ENCODE measurements at places on chromosomes 12 and 14. TPM values are rescaled to one million over a fixed set of nuclear protein-coding genes. Genes with fewer than 3 reads are reported as not detected.

Gene OXA1L
- total RNA-seq: 20.7 TPM

Gene RNU6-7
- total RNA-seq: not detected

Gene B4GALNT1
- 1.4 TPM for total RNA-seq

Gene PIWIL1
- total RNA-seq: 1.4 TPM

Gene NRL
- 0.24 TPM for total RNA-seq

Gene RNF212B
- total RNA-seq: not detected

Gene PTPRQ
- total RNA-seq: 85.7 TPM

Gene NKX2-8
- total RNA-seq: not detected

Gene EML5
- 2.6 TPM for total RNA-seq

Gene SIX6
- total RNA-seq: 1.2 TPM

Gene MIPOL1
- total RNA-seq: 65.0 TPM

Gene YEATS4
- total RNA-seq: 3.6 TPM

Gene LYZ
- 16.4 TPM for total RNA-seq

Gene OASL
- total RNA-seq: 1.2 TPM

Gene PDZRN4
- total RNA-seq: 22.4 TPM

Gene OR11H7
- total RNA-seq: not detected

Gene NGB
- not detected for total RNA-seq

Gene SLC17A8
- total RNA-seq: 1.7 TPM

Gene HNF1A
- 2.2 TPM for total RNA-seq

Gene IFI27L2
- 68.9 TPM for total RNA-seq

Gene DPPA3
- total RNA-seq: not detected

Gene CMKLR1
- total RNA-seq: 79.0 TPM

Gene OR11H12
- not detected for total RNA-seq

Gene IL22
- total RNA-seq: 16.4 TPM

Gene KTN1
- 103 TPM for total RNA-seq

Gene C12orf42
- total RNA-seq: 0.48 TPM

Gene AMN
- total RNA-seq: not detected

Gene AMDHD1
- total RNA-seq: not detected

Gene NUDT14
- total RNA-seq: 15.9 TPM

Gene KIF26A
- total RNA-seq: 11.8 TPM

Gene PLEKHA5
- 48.2 TPM for total RNA-seq

Gene IL23A
- 6.0 TPM for total RNA-seq

Gene KRT79
- total RNA-seq: not detected

Gene GPR65
- total RNA-seq: 2.4 TPM

Gene TPCN1
- total RNA-seq: 9.1 TPM

Gene IFNG-AS1
- 3.9 TPM for total RNA-seq

Gene LHX5
- total RNA-seq: not detected

Gene INSM2
- total RNA-seq: 1.7 TPM

Gene SMCO2
- total RNA-seq: 14.2 TPM

Gene GARIN6
- 0.24 TPM for total RNA-seq

Gene SIRT4
- total RNA-seq: not detected

Gene FGF6
- 1.4 TPM for total RNA-seq

Gene FAIM2
- 10.4 TPM for total RNA-seq

Gene CERS5
- total RNA-seq: 169 TPM

Gene PDE3A
- 82.6 TPM for total RNA-seq

Gene CIROP
- 0.72 TPM for total RNA-seq

Gene SLC22A17
- 38.8 TPM for total RNA-seq

Gene DPY19L2
- 22.9 TPM for total RNA-seq

Gene TCL1B
- 4.1 TPM for total RNA-seq

Gene DNAJC22
- 5.1 TPM for total RNA-seq

Data from umbilical cord (tissue), 2 donors.